ENCODE measurements at places on chromosomes 4 and X.

DNA sequence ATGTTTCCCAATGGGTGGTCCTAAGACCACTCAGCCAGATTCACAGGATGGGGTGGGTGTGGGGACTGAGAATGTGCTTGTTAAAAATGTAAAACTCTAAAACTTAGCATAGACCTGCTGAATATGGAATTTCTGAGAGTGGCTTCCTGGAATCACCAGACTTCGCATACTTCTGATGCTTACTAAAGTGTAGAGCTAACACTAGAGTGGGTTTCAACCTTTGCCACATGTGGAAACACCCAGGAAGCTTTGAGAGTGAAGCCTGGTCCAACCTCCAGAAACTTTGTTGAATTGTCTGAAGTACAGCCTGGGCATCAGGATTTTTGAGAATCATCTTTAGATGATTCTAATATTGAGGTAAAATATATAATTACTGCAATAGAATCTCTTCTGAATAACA, 167.8 kb upstream of the EDNRA start:
- DNase-seq, result no peak

GRCh38 chrX:20529301-20529700, 262.6 kb upstream of the RPS6KA3 start:
- no peak for DNase-seq

DNA sequence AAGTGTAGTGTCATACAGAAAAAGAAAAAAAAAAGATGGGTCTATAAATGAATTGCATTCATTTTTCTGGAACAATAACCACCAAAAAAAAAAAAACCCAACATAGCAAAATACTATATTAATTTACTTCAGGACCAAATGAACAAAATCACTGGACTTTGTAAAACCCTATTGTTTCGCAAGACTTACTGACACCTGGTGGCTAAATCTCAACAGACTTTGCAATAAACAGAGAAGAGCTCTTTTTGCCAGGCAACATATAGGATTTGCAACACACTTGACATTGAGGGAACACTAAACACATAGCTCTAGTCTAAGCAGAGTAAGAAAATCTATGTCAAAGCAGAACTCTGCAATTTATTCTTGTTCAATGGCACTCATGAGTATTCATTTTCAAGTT, 990.2 kb downstream of the STPG2 start:
- DNase-seq, result no peak

DNA sequence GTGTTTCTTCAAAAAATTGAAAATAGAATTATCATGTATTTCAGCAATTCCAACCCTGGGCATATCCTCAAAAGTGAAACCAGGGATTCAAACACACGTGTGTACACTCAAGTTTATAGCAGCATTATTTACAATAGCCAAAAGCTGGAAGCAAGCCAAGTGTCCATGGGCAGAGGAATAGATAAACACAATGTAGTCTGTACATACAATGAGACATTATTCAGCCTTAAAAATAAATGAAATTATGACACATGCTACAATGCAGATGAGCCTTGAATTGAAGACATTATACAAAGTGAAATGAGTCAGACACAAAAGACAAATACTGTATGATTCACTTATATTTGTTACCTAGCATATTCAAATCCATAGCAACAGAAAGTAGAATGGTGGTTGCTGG, 853.4 kb downstream of the STIM2 start:
- no peak for DNase-seq

DNA sequence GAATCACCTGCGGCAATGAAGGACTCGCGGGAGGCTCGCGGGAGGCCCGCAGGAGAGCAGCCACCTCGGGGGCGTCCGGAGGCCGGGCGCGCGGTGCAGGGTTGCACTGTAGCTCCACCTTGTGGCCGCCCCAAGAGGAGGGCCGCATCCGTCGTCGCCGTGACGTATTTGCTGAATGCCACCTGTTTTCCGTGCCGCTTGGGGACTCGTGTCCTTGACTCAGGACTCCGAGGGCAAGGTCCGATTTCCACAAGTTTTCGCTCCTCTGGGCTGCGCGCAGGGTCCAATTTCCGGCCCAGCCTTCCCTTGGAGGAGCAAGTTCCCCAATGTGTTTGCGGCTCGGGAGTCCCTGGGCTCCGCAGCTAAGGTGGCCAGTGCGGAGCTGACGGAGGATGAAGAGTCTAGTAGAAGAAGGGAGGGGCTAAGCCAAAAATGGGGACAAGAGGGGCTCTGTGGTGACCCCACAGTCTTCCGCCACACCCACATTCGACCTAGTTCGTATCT, 10.7 kb upstream of the DLG3 start:
- peak; percentile 60 for DNase-seq

GRCh38 chr4:110543577-110543976, 67.6 kb downstream of the ENPEP start:
- no peak for DNase-seq

DNA sequence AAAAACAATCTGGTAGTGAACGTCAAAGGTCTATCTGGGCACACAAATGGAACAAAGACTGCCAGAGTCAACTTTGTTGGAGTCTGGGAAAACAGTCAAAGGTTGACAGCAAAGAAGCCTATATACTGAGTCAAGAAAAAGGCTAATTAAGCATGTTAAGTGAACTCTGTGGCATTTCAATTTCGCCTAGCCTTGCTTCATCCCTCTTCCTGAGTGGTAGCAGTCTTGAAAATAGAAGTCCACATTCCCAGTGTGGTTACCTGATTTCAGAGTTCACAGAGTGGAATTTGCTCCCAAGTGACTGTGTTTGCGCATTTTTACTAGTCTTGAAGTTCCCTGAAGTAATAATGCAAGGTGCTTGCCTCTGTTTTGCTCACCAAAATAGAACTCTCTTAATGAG, 760.0 kb downstream of the FSTL5 start:
- no peak for DNase-seq

- DNase-seq, result no peak
These were observed at the start of gene SPOCK3 for GRCh38 chr4:167234316-167234881. Gene SPOCK3, minus strand, starts transcription at chr4:167234494.

DNA sequence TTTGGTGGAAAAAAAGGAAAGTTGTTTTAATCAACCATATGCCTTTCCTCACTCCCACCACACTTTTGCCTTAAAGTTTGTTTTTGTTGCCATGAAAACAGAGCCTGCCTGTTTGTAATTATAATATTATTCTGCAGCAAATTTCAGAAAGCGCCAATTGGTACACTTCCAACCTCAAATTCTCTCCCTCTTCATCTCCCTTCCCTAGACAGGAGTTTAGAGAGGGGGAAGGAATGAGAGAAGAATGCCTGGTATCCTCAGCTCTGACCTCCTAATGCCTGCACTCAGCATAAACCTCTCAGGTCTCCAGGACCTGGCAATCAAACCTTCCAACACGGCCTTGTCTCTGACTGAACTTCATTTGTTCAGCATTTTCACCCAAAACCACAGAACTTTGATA, 138.4 kb upstream of the HCCS start:
- DNase-seq, result no peak

DNA sequence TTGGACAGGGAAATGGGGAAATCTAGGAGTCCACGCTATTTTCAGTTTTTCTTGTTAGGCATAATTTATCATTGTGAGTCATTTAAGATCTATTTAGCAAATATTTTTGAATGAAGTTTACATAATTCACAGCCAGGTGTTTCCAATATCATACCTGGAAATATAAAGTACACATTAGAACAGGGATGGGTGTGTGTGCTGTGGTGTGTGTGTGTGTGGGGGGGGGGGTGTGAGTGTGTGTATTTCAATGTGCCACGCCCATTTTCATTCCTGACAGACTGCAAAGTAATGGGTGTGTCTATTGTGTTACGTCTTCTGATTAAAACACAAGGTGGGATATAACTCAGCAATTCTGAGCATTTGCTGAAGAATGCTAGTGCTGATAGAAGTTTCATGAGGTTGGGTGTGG, 33.2 kb downstream of the ARHGAP10 start:
- no peak for DNase-seq

DNA sequence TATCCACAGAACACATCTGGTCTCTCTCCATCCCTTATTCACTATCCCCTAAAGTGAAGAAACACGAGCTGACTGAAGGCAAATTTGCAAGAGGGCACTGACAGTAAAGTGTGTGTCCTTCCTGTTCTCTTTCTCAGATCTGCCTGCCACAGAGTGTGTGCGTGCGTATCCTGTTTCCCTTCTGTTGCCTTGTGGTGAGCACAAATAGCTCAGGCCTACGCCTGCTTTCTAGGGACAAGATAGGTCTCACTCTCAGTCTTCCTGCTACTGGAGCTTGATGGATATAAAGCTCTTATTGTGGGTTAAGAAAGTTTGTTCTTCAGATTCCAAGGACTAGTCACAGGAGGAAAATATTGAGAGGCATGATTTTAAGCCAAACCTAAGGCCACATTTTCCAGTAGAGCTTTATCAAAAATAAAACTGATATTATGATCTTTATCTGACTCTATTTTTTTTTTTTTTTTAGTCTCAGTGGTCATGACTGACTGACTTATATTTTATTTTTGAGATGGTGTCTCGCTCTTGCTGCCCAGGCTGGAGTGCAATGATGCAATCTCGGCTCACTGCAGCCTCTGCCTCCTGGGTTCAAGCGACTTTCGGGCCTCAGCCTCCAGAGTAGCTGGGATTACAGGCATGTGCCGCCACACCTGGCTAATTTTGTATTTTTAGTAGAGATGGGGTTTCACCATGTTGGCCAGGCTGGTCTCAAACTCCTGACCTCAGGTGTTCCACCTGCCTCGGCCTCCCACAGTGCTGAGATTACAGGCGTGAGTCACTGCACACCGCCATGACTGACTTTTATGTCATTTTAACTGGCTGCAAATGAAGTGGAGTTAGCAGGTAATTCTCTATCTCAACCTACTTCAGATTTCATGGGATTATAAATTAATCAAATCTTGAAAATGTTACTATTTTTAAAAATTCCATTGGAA, 140.3 kb upstream of the SH3RF1 start:
- DNase-seq, result no peak

- no peak for DNase-seq
These were observed 35.9 kb downstream of the GYPA start for GRCh38 chr4:144104509-144105130.

- DNase-seq, result no peak
These were observed 189.7 kb upstream of the SLIT2 start for GRCh38 chr4:20062054-20062453.

- DNase-seq, result no peak
These were observed 801.3 kb downstream of the PCDH18 start for GRCh38 chr4:136731025-136731424.

GRCh38 chr4:151418856-151419255, 9.9 kb downstream of the FHIP1A start:
- no peak for DNase-seq

DNA sequence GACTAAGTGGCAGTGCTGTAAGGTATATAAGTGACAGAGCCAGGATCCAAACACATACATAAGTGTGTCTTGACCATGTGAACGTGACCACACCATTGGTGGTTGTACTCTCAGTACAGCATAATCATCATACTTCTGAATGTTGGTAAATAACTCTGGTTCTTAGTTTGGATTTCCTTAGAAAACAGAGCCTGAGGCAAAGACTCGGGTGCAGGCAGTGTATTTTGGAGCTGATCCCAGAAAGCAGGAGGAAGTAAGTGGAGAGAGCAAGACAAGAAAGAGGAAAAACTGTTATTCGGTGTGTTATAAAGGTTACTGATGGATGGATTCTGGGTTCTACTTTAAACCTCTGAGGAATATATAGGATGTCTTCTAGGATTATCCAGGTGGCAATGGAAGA, 127.9 kb downstream of the SLC39A8 start:
- no peak for DNase-seq

DNA sequence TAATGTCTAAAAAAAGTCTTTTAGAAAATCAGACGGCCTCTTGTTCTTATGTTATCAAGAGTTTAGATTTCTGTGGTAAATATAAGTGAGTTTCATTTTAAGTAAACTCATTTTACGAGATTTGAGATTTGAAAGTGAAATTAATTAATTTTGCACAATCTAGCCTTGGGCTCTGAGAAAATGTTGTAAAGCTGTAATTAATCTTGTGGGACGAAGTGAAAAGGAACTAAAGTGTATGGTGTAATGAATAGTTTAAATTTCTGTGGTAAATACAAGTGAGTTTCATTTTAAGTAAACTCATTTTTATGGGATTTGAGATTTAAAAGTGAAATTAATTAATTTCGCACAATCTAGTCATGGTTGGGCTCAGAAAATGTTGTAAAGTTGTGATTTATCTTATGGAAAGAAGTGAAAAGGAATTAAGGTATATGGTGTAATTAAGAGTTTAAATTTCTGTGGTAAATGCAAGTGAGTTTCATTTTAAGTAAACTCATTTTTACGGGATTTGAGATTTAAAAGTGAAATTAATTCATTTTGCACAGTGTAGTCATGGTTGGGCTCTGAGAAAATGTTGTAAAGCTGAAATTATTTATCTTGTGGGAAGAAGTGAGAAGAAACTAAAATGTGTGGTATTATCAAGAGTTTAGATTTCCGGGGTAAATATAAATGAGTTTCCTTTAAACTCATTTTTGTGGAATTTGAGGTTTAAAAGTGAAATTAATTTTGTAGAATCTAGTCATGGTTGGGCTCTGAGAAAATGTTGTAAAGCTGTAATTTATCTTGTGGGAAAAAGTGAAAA, 1.6 kb downstream of the SCML1 start:
- no peak for DNase-seq

DNA sequence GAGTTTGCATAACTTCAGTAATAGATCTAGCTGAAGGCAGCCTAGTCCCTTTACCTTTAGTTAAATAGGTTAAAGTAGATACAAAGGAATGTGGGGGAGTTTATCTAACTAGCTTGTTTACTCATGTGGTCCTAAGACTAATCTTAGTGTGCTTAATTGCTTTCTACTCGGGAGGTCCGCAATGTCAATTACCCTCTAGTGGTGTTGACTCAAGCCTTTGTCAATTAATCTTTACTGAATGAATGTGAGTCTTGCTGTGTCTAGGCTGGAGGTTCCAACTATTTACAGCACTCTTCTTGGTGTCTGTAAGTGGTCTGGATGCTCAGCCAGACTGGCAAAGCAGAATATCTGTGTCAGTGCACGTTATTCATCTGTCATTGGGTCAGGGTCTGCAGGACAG, 17.9 kb upstream of the YTHDC1 start:
- DNase-seq, result no peak

GRCh38 chr4:7075962-7076695, 8.3 kb upstream of the GRPEL1 start:
- DNase-seq, result no peak

GRCh38 chr4:138235419-138235952, 6.7 kb downstream of the SLC7A11 start:
- no peak for DNase-seq

DNA sequence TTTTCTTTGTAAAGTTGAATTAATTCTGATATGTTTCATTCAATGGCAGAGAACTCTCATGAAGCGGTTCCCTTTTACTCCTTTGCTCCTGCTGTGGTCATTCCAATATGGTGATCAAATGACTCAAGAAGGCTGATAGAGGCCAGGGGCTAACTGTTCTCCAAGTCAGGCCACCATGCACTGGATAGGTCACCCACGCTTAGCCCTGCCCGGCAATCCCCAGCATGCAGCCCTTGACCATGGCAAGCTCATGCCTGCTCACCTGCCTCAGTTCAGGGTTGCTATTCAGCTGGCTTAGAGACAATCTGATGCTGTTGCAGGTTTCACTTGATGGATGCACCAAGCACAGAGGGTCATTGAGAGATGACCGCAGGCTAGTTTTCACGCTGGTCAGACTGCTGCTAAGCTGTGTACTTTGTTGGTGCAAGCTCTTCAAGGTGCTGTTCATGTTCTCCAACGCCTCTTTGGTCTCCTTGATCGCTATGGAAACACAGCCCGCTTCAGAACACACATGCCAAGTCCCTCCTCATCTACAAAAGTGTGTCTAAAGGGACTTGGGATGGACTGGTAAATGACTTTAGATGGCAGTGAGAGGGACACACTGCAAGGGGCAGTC, 55.2 kb upstream of the FGFBP2 start:
- DNase-seq, result no peak

GRCh38 chr4:11700751-11701226, 272.1 kb upstream of the HS3ST1 start:
- DNase-seq, result no peak

- no peak for DNase-seq
These were observed 49.7 kb upstream of the USP9X start for GRCh38 chrX:41035582-41035981.
